ENCODE measurements at places on chromosomes 2 and 18.

DNA sequence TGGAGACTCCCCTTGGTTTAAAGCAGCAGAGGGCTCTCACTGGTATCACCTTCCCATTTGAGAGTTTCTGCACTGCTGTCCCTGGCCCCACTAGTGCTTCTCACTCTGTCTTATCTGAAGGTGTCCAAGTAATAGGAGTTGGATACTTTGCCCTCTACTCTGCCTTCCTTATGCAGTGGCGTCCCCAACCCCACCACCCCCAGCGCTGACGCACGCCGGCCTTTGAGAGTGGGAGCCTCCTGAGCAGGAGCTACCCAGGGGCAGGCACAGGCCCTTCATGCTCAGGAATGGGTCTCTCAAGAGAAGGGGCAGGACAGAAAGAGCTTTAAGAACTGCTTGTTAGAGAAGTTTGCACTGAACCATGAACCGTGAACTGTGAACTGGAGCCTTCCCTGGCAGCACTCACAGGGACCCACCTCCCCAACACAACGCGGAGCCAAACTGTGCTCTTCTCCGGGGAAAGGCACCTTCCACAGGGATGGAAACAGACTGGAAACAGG is 3.3 kb downstream of the CIB4 start:
- no peak for DNase-seq

DNA sequence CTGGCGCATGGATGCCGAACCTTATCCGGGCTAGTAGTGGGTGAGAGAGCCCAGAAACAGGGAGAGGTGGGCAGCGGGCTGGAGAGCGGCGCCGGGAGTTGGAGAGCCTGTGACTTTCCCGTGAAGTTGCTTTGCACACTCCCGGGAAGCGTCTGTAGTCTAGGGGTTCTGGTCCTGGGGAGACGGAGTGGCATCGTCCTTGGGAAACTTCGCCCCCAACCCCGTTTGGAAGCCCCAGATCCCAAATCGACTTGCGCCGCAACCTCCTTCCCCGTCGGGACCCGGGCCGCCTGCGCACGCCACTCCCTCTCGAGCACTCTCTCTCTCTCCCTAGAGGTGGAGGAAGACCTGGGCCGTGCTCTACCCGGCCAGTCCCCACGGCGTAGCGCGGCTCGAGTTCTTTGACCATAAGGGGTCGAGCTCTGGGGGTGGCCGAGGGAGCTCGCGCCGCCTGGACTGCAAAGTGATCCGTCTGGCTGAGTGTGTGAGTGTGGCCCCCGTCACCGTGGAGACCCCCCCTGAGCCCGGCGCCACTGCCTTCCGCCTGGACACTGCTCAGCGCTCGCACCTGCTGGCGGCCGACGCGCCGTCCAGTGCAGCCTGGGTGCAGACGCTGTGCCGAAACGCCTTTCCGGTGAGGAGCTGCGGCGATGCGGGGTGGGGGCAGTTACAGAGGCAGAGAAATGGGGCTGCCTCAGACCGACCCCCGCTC is 456 bp downstream of the DOK1 start:
- no peak for DNase-seq

- DNase-seq, result no peak
Measured at GRCh38 chr2:127810156-127810618, 784 bp downstream of the WDR33 start.

- DNase-seq, result no peak
Measured at GRCh38 chr2:120283649-120284048, 31.0 kb downstream of the RALB start.

DNA sequence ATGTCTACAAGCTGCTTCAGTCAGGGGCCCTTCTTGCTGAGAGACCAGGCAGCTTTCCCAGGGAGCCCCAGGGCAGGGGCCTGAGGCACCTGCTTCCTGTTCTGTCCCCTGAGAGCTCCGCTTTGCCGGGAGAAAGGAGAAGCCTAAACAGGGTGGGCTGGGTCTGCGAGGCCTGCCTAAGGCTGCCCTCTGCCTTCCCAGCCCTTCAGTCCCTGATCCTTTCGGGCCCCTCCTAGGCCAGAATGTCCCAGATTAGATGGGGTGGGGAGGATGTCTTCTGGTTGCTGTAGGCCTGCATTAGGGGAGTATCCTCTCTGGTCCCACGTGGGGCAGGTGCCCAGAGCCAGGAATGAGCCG is 72.4 kb downstream of the TGOLN2 start:
- no peak for DNase-seq

- DNase-seq, result no peak
Measured at GRCh38 chr2:121201796-121202195, 83.2 kb downstream of the TFCP2L1 start.

DNA sequence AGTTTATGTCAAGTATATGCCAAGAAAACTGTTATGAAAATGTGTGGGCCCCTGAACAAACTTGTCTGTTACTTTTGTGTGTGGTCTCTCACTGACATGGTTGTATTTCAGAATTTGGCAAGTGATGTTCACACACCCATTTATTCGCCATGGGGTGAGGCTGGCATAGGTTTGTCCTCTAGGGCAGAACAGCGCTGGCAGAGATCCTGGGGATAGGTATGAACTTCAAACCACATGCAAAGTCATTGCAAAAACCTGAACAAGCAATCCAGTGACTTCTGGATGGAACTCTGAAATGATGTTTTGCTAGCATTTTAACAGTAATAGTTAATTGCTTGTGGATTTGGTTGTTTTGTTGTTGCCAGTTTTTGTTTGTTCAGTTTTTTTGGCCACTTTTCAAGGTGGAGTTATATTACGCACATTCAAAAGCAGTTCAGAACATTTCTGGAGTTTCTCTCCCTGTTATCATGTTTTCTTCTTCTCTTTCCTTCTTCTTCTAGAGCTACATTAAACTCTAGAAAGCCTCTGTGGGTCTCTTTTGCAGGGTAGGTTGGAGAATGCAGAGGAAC is 78.5 kb downstream of the MDH1 start:
- no peak for DNase-seq

- DNase-seq, result no peak
Measured at GRCh38 chr2:16973586-16974286, 308.1 kb upstream of the CYRIA start.

GRCh38 chr2:52526735-52527134 is 1240.9 kb upstream of the CHAC2 start:
- DNase-seq, result no peak

DNA sequence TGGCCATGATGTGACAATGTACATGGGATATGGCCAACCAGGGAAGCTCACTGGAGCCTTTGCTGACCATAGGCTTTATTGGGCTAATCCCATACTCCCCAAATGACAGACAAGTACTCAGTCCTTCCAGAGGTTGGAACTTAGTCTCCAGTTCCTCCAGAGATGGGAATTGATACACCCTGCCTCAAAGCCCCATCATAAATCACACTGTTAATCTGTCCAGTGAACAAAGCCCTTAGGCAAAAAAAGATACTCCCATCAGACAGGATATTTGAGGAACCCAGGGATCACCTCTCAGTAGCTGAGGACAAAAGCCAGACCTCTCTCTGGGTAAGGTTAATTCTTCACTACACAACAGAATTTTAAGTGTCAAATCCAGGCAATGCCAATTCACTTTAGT is 247.5 kb upstream of the CDH20 start:
- DNase-seq, result no peak

- DNase-seq, result no peak
Measured at GRCh38 chr2:218429911-218430692, 11.2 kb downstream of the VIL1 start.

GRCh38 chr2:133498662-133499585 is 69.3 kb downstream of the NCKAP5 start:
- no peak for DNase-seq

GRCh38 chr2:178915423-178916173 is 108.4 kb upstream of the TTN start:
- DNase-seq, result no peak

GRCh38 chr2:221451862-221452788 is 120.0 kb downstream of the EPHA4 start:
- no peak for DNase-seq

GRCh38 chr2:195513119-195513518 is 143.9 kb upstream of the SLC39A10 start:
- DNase-seq, result no peak

Data from left hindlimb (tissue), 1 donor.